ENCODE measurements at places on chromosomes 3 and 15. TPM values are rescaled to one million over a fixed set of nuclear protein-coding genes. Genes with fewer than 3 reads are reported as not detected.

DNA sequence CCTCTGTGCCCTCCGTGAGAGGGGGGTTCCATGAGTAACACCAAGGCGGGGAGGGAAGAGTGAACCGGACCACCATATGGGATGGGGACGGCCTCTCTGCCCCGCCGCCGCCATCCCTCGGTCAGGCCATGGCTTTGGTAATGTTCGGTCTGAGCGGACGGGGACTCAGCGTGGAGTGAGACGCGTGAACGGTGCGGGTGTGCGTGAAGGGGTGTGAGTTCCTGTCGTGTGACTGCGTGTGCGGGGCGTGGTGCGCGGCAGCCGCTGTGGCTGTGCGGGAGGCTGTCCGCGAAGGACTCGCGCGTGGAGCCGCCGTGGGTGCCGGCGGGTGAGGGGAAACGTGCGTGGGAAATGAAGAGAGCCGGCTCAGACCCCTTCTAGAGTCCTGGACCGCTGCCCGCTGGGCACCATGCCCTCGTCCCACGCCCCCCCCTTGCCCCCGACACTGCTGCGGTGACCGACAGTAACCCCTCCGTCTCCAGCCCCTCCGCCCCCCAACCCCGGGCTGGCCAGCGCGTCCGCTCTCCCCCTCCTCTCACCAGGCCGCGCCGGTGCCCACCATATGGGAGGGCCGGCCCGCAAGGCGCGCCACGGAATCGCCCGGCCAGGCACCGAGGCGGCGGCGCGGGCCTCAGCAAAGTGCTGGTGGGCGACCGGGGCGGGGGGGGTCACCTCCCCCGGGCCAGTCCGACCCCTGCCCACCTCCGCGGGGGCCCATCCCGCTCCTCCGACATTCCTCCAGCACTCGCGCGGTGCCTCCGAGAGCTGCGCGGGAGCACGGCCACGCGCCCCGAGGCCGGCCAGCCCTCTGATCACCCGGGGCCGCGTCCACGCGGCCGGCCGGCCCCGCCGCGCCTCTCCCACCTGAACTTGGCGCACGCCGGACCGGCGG, 589 bp downstream of the KLF15 start:
- no peak for DNase-seq

- no peak for DNase-seq
These were observed 220.2 kb downstream of the MTHFS start for GRCh38 chr15:79676621-79677020.

The PLCL2 gene
- total RNA-seq = 15.6 TPM

DNA sequence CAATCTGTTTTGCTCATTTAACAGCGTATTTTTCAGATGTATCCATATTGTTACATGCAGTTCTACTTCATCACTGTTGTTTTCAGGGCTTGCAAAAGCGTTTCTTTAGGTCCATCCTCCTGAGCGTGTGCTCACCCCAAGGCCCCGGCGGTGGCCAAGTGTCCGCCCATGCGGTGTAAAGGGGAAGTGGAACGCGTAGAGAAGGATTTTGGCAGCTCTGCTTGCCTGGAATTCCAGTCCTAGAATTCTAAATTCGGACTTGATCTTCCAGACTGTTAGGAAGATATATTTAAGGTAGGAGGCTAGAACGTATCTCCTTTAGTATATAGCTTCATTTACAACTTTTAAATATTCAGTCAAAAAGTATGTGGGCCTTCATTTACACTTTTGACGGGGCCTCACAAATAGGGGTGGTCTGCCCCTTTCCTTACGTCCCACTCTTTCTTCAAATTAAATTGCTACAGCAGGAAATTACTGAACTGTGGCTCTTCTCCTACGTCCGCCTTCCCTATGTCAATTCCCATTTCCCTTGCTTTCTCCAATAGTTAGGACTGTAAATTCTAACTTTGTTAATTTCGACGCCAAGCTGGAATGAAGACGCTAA, 609 bp upstream of the TBC1D23 start:
- no peak for DNase-seq

The SCAANT1 gene
- total RNA-seq = not detected

GRCh38 chr15:31034152-31034551, 42.7 kb upstream of the MTMR10 start:
- no peak for DNase-seq

DNA sequence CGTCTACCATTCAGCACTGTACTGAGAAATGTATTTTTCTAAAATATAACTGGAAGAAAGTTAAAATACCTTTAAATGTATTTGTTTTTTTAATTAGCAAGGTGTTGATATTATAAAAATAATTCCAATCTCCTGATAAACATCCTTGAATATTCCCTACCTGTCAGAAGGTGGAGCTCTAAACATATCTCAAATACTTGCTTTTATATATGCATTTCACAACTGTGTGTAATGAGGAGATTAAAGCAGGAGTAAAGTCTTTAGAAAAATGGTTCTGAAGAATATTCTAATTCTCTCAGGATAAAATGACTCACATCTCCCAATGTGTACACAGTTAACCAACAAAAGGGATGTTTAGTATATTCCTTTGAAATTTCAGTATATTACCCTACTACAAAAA, 422.7 kb downstream of the PLCL2 start:
- DNase-seq = no peak

GRCh38 chr15:25971053-25971452, 107.9 kb upstream of the ATP10A start:
- no peak for DNase-seq

GRCh38 chr3:185971579-185971978, 33.8 kb upstream of the TRA2B start:
- DNase-seq = no peak

The SERF2 gene
- total RNA-seq = 369 TPM

- DNase-seq = no peak
These were observed 91.4 kb upstream of the PLCL2 start for GRCh38 chr3:16793321-16793720.

GRCh38 chr3:7875925-7876324, 625.7 kb upstream of the LMCD1 start:
- peak; percentile 66 for DNase-seq

DNA sequence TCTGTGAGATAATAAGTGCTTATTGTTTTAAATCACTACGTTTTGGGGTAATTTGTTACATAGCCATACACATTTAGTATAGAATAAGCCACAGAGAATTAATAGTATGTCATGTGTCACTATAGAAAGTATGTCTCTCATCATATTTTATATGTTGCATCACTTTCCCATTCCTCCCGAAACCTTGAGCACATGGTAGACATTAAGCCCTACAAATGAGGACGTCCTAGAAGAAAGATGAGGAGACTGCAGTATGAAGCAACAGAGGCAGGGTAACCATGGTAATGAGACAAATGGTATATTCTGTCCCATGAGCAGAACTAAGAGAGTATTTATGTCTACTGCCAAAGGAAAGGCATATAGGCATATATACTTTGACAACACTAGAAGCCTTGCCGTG, 720.2 kb downstream of the ROBO1 start:
- no peak for DNase-seq

- no peak for DNase-seq
These were observed 50.6 kb downstream of the ARHGEF3 start for GRCh38 chr3:56751056-56751707.

- DNase-seq = no peak
These were observed 94.6 kb upstream of the CTDSPL start for GRCh38 chr3:37766797-37767776.

- DNase-seq = peak; percentile 36
These were observed 87.6 kb upstream of the MYZAP start for GRCh38 chr15:57503911-57504598.

DNA sequence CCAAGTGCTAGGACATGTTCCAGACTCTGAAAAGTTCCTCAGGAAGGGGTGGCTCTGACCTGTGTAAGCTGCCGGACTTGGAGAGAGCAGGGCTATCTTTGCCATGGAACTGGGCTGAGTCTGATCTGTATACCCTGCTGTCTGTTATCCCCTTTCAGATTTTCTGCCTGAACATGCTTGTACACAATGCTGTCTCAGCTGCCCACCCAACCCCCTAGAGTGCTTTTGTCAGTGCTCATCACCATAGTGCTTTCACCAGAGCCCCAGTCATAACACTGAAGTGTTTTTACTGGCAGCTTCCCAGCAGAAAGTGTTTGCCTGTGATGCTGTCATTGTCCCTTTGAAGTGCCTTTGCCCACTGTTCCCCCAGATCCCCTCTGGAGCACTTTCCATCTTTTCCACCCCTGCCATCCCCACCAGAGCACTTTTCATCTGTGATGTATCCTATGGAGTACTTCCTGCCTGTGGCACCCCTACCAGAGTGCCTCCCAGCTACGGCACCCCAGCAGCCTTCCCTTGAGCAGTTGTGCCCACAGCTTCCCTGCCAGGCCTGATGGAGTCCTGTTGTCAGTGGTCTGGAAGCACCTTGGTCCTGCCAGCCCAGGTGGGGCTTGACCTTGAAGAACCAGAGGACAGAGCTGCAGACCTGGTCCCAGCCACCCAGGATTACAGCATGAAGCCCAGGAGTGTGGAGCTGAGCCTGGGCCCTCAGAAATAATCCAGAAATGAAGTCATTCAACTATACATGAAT, 397.7 kb downstream of the DIPK2A start:
- no peak for DNase-seq

DNA sequence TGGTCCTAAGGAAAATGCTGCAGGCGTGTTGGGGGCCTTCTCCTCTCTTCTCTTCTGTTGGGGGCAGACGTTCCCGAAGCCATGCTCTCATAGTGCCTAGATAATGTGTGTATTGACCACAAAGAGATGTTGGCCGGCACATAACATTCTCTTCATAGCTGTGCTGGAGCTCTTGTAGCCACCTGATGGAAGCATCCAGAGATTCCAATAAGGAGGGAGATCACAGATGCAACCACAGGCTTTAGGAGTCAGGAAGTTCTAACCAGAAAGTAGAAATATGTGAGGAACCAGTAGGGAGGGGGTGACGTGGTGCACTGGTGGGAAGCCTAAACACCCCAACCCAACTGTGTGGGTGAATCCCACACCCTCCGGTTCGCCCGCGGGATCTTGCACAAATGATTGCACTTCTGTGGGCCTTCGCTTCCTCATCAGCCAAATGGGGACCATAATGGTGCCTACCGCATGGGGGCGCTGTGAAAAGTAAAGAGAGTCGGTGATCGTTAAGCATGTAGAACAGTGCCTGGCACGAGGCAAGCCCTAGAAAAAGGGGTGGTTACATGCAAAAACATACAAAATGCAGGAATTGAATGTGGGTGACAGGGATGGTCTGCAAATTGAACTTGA, 87.8 kb downstream of the TOP2B start:
- DNase-seq = no peak

DNA sequence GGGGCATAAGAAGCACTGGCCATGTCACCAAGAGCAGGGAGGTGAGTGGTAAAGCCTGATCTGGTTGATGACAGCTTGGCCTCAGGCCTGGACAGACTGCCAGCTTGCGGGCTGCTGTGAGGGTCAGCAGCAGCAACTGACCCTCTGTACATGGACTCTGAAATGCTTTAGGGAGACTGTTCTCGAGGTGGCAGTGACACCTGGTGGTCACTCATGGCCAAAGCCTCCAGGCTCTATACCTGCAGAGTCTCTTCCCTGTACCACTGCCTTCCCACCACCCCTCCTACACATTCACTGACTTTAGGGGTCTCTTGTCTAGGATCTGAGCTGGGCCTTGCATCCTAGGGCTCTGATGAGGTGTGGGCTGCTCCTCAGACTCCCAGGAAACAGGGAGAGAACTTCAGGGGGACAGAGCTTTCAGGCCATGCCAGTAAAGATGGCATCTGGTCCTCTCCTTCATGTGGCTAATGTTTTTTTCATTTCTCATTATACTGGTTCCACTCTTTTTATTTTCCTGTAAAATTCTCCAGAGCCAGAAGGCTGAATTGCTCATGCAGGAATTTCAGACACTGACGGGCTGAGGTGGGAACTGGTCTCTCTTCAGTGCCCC, 17.2 kb upstream of the TIMP4 start:
- peak; percentile 11 for DNase-seq

DNA sequence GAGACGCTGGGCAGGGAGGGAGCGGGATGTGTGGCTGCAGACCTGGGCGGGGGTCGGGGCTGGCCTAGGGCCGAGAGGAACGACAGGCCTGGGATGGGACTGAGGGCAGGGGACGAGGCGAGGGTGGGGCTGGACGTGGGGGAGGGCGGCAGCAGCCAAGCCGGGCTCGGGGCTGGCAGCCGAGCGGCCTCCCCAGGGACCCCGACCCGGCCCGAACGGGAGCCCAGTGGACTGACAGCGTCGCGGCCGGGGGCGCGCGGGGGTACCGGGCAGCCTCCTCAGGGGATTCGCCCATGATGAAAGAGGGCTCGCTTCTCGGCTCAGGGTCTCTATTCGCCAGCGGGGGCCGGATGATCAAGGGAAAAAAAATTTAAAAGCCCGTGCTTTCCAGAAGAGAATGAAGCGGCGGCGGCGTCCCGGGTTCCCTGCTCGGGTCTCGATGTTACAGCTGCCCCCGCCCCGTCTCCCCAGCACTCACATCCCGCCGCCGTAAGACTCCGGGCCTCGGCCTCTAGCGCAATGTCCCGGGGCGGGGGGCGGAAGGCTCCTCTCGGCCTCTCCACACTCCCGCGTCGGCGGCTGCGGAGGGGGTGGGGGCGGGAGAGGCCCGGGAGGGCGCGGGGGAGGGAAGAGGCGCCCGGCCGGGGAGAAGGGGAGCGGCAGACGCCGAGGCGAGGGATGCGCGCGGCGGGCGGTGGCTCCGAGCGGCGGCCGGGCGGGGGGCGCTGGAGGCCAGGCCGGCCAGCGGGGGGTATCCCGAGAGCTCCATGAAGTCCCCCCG, 4.3 kb downstream of the PTH1R start:
- no peak for DNase-seq

GRCh38 chr3:46214751-46215352, 6.7 kb upstream of the CCR1 start:
- no peak for DNase-seq

GRCh38 chr3:166013073-166013679, 176.0 kb upstream of the BCHE start:
- no peak for DNase-seq

DNA sequence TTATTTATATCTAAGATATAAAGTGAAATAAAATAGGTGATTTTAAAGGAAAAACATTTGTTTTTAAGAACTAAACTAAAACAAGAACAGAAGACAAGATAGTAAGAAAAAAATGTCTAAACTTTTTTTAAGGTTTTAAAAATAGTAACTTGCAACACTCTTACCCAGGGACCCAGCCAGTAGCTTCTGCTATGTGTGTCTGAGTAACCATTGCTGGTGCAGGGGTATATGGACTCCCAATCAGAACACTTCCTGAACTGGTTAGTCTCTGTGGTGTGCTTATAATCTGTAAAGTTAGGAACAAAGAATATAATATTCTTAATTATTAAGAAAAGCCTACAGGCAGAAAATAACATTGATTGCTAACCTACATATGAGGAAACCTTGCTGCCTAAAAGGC, 118.4 kb downstream of the ATP1B3 start:
- no peak for DNase-seq

The SLC6A11 gene
- not detected for total RNA-seq

DNA sequence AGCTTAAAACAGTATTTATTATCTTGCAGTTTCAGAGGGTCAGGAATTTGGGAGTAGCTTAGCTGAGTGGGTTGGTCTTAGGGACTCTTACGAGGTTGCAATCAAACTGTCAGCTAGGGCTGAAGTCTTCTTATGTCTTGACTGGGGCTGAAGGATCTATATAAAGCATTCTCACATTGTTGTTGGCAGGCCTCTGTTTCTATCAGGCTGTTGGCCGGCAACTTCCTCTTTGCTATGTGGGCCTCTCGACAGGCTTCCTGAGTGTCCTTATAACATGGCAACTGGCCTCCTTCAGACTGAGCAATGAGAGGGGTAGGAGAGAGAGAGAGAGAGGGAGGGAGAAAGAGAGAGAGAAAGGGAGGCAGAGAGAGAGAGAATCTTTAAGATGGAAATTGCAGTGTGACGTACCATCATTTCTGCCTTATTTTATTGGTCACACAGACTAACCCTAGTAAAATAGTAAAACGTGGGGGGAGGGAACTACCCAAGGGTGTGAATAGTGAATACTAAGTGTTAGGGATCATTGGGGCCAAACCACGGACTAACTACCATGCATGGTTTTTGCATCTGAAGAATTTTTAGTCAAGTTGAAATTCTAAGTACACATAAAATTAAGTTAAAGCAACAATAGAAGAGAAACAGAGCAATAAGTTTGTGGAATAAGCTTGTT, 16.1 kb downstream of the FGF7 start:
- DNase-seq = no peak

All from pulmonary artery endothelial cell (primary cell).